ENCODE measurements at places on chromosomes 12 and 14. TPM values are rescaled to one million over a fixed set of nuclear protein-coding genes. Genes with fewer than 3 reads are reported as not detected.

Gene GMPR2
- 92.5 TPM for total RNA-seq

DNA sequence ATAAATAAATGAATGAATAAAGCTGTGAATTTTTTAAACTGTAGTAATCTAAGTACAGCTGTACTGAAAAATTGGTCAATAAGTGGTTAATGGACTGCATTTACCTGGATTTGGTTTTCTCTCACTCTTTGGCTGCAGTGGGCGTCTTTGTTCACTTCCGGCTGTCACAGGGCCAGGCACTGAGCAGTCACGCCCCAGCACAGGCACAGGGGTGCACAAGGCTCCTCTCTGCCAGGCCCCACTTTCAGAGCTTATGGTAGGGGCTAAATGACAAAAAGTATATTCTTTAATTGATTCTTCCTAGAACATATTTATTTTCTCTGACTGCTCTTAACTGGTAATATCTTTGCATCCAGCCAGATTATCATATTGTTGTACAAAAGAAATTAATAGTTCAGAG lies 70.6 kb upstream of the DYNC1H1 start:
- DNase-seq = no peak

Gene CCDC88C
- total RNA-seq = 0.18 TPM

- DNase-seq = no peak
Observed at GRCh38 chr12:57401165-57401564, 29.7 kb downstream of the R3HDM2 start.

DNA sequence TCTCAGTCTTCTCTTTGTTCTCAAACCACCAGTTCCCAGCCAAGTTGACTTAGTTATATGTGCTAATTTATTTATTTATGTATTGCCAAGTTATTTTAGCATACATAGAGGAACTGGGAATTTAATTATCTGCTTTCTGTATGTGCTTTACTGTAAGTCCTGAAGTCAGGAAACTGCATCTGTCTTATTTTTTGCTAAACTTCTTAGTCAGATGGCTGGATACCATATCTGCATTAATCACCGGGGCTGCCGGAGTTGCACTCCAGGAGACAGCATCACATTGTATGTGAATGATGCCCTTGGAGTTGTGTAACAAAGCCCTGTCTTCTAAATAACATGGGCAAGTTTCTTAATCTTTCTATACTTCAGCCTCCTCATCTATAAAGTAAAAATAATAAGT lies 96.2 kb downstream of the MON2 start:
- peak; percentile 61 for DNase-seq

- no peak for DNase-seq
Observed at GRCh38 chr12:89456565-89456964, 68.0 kb downstream of the GALNT4 start.

Measured in IMR-90 (cell line).